DMS153 (cell line): ENCODE measurements at places on chromosomes 6 and 20.

- no peak for DNase-seq
Observed at GRCh38 chr6:54588176-54588575, 258.4 kb upstream of the FAM83B start.

DNA sequence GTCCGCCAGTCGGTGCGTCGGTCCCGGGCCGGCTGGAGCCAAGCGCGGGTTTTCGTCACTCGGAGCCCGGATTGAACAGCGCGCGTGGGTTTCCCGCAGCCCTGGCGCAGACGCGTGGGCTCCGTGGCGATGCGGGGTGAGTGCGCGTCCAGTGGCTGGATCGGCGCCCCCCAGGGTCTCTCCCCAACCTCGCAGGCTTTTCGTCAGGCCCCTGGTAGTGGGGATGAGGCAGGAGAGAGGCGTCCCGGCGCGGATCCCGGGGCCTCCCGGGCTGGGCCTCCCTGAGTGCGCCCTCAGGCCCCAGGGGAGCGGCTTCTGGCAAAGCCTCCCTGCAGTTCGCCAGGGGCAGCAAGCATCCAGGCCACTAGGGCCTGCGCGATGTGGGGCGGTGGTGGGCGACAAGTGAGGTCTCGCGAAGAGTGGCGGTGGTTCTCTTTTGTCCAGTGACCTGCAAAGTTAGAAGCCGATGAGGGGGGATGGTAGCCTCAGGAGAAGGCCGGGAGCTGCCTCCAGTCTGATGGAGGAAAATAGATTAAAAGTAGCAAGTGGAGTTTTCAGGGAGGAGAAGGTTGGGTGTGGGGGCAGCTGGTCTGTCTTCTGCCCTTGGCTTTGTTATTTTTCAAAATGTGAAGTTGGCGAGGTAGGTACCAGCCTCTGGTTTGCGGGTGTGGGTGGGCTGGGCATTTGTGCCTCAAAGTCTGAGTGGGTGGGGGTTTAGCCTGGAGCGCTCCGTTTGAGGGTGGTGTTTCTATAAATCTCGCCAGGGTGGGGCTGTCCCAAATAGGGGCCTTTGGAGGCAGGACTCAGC, 1.6 kb downstream of the TOX2 start:
- no peak for DNase-seq

- peak; percentile 12 for DNase-seq
Observed at GRCh38 chr20:31712564-31713311, 9.9 kb downstream of the BCL2L1 start.

DNA sequence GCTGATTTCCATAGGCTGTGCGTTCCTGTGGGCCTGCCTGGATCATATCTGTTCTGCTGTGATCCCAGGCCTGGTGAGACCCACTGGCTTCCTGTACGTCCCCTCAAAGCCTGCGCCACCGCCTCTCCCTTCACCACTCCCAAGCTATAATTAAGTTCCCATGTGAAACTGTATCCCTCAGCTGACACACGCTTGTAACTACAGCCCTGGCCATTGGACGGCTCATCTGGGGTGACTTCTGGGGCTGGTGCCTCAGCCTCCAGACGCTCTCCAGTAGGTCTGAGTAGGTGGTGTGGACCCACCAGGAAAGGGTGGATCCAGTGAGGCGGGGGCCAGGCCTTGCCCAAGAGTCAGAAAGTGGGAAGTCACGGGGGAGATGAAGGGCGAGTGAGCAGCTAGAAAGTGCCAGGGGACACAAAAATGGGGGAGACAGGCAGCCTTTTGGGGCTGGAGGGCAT, 21.0 kb downstream of the PPARD start:
- DNase-seq, result no peak

GRCh38 chr20:63552481-63553249, 1.3 kb upstream of the FNDC11 start:
- DNase-seq, result no peak

DNA sequence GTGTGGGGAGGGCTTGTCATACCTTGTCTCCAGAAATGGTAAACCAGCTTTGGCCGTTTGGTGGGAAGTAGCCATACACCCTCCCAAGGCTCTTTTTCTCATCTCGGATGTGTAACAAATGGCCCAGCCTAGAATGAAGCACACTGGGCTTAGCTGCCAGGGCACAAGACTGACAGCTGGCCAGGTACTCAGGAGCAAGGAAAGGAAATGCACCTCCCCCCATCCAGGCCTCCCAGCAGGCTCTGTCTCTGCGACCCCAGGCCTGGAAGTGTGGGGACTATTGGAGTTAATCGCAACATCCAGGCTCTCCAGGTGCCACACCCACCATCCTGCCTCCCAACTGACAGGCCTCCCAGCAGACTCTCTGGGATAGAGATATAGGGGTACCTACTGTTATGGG, 43.0 kb downstream of the MRS2 start:
- DNase-seq, result no peak

- peak; percentile 94 for DNase-seq
Observed at GRCh38 chr6:168372889-168373288, 53.3 kb upstream of the DACT2 start.

GRCh38 chr6:12395898-12396297, 105.7 kb downstream of the EDN1 start:
- no peak for DNase-seq

DNA sequence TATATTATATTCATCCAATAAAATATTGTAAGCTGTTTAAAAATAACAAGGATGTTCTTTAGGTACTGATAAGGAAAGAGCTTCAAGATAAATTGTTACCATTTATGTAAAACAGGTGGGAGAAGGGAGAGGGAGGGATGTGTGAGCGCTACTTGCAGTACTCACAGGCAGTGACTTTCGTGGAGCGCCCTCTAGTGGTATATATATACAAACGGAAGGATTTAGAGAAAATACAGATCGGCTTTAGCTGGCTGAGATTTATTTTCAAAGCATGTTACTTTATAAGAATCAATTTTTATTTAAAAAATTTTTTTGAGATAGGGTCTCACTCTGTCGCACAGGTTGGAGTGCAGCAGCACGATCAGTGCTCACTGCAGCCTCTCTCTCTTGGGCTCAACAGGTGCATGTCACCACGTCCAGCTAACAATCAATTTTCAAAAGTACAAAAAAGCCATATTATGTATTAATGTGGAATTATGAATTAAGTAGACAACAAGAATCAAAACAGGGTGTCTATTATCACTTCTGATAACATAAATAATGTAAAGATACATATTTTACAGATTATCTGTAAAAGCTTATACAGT, 3.3 kb upstream of the MOG start:
- peak; percentile 35 for DNase-seq

DNA sequence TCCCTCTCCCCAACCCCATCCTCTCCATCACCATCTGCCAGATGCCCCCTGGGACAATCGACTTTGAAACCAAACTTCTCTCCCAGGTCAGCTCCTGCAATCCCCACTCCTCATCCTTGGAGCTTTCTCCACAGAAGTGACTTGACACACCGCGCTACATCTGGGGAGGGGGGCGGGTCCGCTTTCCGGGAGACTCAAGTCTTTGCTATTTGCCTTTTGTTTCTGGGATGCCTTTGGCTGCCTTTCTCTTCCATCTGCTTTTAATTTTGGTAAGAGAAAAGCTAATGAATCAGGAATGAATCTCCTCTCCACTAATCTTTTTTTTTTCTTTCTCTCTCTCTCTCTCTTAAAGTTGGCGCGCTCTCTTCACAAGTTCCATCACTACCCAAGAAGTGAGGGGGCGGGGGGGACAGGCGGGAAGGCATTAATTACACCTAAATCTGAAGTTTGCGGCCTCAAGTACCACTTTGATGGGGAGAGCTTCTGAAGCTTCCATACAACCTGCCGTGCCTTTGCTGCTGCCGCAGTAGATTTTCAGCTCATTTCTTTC, 664 bp upstream of the TPBG start:
- no peak for DNase-seq

DNA sequence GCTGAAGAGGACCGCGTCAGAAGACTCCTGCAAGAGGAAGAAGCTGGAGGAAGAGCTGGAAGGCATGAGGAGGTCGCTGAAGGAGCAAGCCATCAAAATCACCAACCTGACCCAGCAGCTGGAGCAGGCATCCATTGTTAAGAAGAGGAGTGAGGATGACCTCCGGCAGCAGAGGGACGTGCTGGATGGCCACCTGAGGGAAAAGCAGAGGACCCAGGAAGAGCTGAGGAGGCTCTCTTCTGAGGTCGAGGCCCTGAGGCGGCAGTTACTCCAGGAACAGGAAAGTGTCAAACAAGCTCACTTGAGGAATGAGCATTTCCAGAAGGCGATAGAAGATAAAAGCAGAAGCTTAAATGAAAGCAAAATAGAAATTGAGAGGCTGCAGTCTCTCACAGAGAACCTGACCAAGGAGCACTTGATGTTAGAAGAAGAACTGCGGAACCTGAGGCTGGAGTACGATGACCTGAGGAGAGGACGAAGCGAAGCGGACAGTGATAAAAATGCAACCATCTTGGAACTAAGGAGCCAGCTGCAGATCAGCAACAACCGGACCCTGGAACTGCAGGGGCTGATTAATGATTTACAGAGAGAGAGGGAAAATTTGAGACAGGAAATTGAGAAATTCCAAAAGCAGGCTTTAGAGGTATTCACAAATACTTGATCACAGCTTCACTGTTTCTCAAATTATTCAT, 8.9 kb upstream of the SNRNP48 start:
- no peak for DNase-seq

DNA sequence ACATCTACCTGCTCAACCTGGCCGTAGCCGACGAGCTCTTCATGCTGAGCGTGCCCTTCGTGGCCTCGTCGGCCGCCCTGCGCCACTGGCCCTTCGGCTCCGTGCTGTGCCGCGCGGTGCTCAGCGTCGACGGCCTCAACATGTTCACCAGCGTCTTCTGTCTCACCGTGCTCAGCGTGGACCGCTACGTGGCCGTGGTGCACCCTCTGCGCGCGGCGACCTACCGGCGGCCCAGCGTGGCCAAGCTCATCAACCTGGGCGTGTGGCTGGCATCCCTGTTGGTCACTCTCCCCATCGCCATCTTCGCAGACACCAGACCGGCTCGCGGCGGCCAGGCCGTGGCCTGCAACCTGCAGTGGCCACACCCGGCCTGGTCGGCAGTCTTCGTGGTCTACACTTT, 619 bp downstream of the SSTR4 start:
- DNase-seq, result no peak

DNA sequence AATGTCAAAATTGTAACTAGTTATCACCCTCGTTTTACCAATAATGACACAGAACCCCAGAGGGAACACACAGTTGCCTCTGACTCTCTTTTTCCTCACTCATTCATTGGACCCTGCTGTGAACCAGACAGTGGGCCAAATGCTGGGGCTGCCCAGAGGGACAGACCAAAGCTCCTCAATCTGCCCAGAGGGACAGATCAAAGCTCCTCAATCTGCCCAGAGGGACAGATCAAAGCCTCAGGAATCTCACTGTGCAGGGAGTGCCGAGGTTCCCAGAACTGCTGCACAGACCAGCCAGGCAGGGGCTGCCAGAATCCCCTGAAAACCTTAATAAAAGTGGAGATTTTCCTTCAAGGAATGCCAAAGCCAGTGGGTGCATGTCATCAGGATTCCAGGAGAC, 179.1 kb downstream of the SOD2 start:
- no peak for DNase-seq

DNA sequence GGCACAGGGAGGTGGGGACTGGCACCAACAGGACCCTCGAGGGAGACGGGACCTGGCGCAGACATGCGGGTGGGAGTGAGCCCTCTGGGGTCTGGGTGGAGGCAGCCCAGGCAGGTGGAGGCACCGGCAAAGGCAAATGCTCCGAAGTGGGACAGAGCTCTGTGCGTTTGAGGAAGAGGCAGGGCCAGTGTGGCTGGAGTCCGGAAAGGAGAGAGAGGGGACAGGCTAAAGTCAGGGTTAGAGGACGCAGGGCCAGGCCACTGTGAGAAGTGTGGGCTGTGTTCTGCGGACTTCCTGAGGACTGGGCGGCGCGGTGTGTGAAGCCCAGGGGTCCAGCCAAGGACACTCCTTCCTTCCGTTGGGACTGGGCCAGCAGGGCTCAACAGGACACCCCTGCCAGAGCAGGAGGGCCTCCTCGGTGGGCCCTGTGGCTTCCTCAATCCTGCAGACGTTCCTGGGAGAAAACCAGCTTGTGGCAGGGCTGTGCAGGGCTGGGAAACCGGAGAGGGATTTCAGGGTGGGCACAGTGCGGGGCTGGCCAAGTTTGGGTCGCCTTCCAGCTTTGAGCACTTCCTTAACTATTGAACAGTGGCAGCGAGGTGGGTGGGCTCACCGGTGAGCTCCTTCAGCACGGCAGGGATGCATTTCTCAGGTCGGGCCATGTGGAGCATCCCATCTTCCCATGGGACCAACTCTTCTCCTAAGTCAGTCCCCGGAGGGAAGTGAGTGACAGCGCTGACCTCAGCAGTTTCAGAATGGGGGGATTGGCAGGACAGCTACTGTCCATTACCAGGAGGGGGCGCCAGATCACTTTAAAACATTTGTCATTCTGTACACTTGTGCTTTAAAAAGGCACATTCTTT, 22.5 kb downstream of the MOCS3 start:
- DNase-seq, result no peak

DNA sequence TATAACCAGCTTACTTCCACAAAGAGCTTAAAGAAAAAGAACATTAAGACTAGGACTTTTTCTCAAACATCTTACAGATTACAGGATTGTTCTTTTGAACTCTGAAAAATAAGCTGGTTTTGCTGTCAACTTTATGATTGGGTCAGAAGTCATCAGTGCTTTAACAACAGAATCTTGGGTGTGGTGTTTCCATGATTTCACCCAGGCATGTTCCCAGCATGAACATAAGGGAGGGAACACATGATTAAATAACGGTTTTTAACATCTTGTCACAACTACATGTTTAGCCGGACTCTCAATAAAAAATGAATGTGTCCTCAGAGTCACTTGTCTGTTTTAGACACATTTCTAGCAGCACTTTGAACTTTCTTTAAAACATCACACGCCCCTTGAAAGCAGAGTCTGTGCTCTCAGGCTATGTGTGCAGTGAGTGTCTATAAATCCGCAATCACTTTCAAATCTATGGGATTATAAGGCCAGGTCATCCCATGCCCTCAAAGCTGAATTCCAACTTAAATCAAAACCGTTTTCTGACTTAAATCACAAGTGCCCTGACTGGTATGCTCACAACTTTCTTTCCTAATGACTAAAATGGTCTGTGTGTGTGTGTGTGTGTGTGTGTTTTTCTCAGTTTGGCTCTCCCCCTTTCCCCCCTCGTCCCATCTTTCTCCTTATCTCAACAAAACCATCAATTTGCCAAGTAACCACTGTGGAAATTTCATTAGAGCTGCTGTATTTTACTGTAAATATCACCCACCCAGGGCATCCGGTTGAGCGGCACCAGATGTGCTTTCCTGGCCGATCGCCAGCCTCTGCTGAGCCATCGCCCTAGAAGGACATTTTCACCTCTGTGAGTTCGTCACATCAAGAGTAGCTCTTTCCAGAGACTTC, 216.8 kb upstream of the DTNBP1 start:
- peak; percentile 25 for DNase-seq

DNA sequence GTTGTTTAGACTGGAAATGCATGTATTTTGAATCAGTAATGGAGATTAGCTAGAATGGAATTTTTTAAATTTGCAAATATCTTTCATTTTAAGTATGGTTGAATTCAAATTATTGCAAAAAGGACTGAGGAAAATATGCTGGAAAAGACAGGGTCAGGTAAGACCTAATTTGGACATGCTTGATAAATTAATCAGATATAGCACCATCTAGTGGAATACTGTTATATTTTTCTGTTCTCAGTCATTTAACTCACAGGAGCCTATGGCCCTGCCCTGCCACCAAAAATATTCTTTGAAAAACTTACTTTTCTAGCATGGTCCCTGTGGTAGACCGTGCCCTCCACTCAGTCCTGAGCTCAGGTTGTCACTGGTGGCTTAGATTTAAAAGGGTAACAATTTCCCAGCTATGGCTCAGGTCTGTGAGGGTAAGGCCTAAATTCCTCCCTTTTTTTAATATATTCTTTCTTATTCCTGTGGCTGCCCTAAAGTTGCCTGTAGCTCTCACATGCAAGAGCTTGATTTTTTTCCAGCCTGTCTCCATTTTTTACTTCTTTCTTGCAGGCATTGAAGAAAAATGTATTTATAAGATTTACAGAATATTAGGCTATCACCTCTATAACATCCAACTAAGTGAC, 25.3 kb upstream of the KIAA1586 start:
- DNase-seq, result peak; percentile 29
